ENCODE measurements at places on chromosomes 6 and 20.

- DNase-seq = no peak
Measured at GRCh38 chr6:96784650-96785049, 52.6 kb downstream of the GPR63 start.

- DNase-seq = no peak
Measured at GRCh38 chr6:11309947-11310665, 77.6 kb upstream of the NEDD9 start.

GRCh38 chr6:111602481-111603011 is 3.1 kb downstream of the TRAF3IP2 start:
- DNase-seq = no peak

DNA sequence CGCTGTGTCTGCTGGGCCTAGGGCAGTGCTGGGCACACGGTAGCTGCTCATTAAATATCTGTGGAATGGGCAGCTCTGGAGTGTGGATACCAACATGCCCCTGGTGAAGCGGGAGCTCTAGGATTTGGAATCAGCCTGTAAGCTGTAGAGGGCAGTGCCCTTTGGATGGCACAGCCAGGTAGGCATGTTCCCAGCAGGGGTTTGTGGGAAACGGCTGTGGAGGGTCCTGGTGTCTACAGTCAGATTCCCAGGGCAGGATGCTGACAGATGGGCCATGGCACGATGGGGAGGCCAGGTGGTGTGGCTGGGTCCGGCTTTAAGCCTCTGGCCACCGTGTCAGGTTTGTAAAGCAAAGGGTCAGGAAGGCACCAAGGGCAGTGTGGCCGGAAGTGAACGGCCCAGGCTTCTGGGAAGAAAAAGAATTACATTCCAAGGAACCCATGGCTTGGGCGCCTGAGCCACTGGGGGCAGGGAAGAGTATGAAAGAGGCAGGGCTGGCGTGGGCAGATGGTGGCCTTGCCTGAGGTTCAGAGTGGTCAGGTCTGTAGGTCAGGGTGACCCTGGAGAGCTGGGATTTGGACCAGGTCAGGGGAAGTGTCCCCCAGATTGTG is 44.8 kb downstream of the UBE2V1 start:
- DNase-seq = no peak

GRCh38 chr6:130105996-130106704 is 87.8 kb downstream of the L3MBTL3 start:
- DNase-seq = no peak

- DNase-seq = no peak
Measured at GRCh38 chr6:122709922-122710512, 69.5 kb upstream of the FABP7 start.

DNA sequence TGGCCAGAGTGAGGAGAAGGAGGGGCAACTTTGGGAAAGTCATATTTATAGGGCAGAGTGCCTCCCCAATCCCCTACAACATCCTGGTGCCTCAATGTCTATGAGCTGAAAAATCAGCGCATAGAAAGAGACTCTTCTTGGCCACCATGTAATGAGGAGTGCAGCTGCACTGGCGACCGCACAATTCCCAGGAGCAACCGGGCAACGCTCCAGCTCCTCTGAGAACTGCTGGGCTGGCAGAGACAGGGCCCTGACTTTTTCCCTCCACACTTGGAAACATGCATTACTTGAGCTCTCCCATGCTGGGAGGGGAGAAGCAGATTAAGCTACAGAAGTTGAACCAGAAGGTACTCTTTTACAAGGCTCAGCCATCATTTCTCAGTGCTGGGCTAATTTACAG is 31.4 kb upstream of the MARCKS start:
- DNase-seq = no peak

DNA sequence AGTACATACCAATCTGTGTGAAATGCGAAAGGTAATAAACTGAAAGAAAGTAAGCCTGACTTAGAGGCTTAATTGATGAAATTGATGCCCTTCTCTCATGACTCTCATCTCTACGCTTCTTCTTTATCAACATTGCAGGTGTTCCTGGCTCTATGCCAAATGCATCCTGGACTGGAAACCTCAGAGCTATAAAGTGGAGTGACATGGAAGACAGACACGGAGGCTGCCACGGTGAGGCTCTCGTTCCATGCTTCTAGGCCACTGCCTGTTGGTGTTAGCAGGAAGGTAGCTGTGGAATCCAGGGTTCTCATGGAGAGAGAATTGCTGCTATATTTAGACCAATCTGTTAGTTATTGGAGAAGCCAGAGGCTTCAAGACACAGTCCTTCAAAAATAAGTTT is 73.2 kb downstream of the C6orf52 start:
- DNase-seq = no peak

All from ELF-1 (cell line).